CD14-positive monocyte (primary cell): ENCODE measurements at places on chromosomes 12 and 14.

GRCh38 chr14:41297576-41298327 lies 308.9 kb upstream of the LRFN5 start:
- DNase-seq, result no peak

- no peak for DNase-seq
Measured at GRCh38 chr14:23654231-23654630, 18.1 kb downstream of the DHRS2 start.

DNA sequence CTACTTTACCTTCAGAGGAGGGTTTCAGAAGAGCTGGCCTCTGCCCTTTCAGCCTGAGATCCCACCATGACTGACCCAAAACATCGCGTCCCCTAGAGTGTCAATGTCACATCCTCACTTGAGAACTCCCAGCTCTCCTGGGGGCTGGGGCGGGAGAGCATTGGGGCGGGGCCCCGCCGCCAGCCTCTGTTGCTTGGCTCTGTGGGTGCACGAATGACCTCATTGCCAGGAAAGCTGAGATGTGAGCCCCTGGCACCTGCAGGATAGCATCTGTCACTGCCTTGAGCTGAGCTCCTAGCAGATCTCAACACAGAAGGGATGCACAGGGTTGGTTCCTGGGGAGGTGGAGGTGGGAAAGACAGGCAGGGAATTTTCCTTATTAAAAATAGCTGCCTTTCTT lies 20.6 kb upstream of the MYL2 start:
- no peak for DNase-seq

DNA sequence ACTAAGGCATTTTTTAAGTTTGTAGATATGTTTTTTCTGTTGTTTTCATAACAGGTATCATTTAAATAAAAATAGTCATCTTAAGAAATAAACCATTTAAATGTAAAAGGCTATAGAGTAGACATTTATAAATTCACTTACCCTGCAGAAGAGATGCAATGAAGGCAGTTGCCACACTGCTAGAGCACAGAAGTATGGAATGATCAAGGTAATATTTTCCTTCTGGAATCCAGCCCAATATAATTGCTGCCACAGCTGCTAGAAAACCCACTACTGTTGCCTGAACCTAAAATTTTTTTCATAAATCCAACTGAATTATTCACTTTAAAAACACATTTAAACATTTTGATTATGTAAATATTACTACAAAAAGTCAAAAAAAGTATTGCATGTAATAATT lies 69.2 kb downstream of the SLC41A2 start:
- no peak for DNase-seq

DNA sequence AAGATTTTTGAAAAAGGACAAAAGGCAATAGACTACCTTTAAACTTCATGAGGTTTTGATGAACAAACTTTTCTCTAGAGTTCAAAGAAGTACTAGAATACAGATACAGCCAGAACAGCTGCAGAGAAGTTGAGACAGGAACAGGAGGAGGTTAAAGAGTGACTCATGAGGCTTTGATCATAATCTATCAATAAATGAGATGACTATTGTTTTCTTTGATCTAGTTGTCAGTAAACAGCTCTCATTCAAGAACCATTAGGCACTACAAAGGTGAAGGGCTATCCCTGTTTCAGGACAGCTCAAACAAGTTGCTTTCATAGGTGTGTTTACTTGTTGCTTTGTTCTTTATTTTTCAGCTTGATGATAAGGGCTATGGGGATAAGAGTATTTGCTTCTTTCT lies 2.4 kb downstream of the WASHC3 start:
- DNase-seq, result no peak

GRCh38 chr12:98151984-98152383 lies 363.4 kb upstream of the TMPO start:
- DNase-seq, result no peak
